ENCODE measurements at places on chromosomes 7 and 10.

DNA sequence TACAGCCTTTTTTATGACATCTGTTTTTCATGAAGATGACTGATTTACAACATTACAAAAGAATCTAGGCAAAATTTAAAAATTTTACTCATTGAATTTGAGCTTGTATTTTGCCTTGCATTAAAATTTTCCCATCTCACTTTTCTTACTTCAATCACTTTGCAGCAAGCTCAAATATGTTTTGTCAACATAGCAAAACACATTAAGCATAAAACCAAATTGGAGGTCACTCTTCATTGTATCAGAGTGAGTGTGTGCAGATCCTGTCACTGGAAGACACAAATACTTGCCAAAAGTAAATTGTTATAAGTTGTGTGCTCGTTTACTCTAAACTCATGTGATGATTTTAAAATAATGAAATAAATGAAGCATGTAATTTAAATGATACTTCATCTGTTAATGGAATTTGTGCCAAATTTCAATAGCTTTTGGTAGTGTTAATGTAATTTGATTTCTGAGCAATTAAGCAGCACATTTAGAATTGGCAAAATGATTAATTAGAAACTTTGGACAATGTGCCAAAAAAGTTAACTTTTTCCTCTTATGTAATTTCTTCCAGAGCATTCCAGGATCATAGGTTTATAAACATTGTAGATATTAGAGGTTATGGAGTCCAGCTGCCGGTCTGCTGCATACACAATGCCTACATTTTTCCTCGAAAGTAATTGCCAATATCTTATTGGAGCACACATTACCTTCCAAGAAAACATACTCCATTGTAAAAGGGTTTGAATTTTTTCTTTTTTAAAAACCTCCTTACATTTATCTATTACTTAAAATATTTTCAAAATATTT is 1078.2 kb upstream of the LRRTM3 start:
- DNase-seq = no peak

DNA sequence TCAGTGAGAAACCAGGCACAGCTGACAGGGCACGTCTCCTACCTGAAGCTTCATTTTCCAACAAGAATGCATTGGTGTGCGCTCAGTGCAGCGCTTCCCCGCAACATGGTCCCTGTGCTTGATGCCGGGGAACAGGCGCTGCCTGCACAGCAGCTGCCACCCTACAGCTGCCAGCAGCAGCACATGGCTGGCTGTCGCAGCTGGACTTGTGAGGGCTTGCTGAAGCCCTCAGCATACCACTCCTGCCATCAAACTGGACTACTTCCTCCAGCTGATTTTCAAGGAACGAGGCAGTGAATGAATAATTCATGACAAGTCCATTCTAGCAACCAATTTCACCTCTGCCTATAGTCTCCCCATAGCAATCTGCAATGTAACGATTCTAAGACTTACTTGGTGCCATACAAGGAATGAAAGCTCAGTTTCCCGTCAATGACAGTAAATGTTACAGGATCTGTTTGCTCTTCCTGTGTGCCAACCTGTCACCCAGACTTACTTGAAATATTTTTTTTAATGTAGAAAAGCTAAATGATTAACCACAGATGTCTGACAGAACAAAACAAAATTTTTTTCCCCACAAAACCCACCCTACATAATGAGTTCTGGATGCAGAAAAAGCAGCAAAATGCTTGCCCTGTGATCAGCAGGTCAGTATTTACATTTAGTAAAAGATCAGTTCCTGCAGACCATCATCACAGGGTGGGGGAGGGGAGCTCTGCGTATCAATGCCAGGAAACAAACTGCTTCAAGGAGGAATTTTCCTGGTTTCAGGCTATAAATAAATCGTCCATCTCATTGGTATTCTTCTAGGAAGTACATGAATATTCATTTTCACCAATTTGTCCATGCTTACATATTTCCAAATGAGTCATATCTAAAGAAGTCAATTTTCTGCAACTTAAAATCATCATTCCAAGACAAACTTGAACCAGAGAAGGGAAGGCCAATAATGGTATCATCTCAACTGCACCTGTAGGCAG is 140.6 kb downstream of the ALOX5 start:
- peak; percentile 63 for DNase-seq

DNA sequence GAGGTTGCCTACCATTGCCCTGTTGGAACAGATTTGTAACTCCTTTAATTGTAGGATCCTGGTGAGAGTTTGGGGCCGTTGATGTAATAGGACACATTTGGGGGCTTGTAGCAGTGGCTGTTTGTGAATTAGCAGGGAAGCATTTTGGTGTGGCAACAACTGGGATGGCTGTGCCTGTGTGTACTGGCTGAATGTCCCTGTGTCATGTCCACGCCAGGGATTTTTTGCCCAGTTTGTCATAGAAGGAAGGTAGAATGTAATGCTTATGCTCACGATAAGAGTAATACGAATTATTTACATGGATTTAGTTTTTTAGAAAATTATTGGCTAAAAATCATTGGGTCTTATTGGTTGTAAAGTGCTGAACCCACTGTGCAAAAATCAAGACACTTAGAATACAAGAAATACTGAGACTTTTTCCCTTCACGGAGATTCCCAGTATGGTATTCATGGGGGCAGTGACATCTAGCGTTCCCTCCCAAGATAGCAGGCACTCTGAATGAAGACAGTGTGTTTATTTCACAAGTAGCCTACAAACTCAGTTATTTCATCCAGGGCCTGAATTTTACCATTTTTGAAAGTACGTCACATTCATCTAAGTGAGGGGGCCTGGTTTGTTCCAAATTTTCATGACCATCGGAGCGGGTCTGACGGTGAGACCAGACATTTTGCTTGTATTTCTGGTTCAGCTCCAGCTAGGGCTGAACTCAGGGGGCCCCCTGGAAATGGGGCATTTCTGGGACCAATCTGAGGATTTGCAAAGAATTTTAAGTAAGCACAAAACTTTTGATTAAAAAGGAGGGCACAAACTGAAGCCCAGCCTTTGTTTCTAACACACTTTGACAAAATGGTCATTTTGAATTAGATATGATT is 74.7 kb downstream of the CACNB2 start:
- DNase-seq = peak; percentile 52

- no peak for DNase-seq
These were observed 14.2 kb upstream of the ACSL5 start for GRCh38 chr10:112359606-112360307.

DNA sequence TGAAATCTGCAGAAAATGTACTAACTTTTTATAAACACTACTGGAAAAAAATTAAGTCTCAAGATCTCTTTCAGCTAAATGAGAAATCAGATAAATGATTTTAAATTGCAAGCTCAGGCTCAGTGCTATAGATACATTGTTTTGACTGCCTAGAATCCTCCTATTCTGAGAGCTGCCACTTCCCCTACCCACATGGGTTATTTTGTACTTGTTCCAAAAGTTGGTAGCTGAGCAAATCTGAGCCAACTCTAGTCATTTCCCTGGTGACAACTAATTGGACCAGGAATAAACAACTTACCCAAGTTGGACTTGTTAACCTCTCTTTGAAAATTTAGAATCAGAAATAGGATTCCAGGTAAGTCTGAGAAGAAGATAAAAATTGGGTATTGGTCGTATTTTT is 202.1 kb downstream of the MBL2 start:
- DNase-seq = no peak

DNA sequence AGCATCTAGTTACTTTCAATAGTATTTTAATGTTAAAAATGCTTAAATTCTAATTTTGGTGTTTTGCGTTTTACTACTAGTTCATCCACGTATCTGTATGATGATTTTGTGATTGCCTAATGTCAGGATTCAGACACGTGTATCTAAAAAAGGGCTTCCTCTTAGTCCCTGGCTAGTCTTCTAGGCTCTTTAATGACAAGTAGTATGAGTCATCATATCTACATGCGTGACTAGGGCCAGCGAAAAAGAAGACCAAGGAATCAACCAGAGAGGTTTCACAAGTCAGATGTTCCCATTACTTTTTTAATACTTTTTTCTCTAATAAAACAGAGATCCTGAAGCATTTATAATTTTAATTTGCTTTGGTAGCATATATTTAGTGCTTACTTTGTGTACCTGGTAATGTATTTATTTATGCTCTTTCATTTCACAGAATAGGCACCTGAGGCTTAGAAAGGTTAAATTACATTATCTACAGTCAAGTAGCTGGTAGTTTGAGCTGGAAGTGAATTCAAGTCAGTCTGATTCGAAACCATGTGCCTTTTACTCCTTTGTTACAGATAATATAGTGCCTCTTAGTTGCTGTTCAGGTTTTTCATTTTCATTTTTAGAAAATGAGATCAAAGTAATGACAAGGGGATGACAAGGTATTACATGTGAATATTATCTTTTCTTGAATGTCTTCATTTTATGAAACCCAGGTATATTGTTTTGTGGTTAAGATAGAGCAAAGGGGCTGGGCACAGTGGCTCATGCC is 140.3 kb downstream of the FOXP2 start:
- no peak for DNase-seq

DNA sequence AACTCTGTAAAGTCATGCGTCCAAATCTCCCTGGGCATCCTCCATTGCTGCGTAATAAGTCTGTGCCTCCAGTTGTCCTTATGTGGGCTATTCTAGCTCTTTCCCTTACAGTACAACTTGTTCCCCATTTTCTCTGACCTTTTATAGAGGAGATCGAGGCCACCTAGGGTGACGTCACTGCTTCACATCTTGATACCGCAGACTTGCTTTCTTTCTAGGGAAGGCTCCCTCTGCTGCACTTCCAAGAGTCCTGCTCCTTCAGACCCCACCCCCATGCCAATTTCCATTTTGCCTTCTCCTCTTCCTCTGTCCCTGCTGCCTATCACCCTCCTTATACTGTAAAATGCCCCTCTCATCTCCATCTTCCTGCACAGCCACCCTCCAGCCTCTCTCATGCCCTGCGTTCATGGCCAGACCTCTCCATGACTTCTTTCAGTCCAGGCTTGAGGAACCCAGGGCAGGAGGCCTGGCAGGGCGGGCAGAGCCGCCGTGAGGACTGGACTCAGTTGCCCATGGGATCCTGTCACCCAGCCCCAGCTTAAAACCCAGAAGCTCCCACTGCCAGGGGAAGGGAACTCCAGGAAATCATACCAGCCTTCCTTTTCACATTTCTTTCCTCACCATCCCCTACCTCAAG is 57.5 kb downstream of the CAMK1D start:
- no peak for DNase-seq

DNA sequence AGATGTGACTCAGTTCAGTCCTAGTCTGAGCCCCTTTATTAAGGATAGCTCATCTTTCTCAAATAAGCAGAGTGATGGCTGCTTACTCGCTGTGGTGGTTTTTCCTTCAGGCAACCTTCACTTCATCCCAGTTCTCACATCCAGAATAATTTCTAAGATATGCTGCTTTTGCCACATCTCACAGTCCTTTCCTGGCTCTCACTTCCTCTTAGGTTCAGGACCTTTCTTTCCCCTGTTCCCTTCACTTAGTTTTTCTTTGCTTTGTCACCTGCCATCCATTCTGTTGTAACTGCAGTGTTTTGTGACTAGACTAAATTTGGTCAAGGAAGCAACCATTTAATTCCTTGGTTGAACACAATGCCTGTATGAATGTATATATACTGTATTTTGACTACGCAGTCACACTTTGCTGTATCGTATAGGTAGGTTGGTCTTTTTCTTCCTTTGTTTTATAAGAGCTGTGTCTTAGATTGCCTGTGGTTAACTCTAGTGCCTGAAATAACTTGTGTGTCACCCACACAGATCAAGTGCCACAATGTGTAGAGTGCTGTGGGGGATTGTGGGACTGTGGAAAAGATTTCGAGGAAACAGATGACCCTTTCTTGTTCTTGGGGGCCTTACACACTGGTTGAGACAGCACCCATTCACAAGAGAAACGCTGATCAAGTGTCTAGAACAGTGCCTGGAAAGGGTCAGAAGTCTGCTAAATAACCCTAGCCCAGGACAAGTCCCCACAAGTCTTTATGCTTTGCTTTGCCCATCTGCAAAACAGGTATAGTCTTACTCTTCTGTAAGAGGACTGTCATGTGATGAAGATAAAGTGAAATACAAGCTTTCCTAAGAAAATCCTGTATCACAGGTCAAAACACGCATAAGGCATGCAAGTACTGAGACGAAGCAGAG is 2.6 kb downstream of the ZNF655 start:
- no peak for DNase-seq

- DNase-seq = no peak
These were observed 1.9 kb upstream of the CEP55 start for GRCh38 chr10:93494494-93494893.

- DNase-seq = no peak
These were observed 63.7 kb downstream of the ARHGAP12 start for GRCh38 chr10:31864834-31865518.

DNA sequence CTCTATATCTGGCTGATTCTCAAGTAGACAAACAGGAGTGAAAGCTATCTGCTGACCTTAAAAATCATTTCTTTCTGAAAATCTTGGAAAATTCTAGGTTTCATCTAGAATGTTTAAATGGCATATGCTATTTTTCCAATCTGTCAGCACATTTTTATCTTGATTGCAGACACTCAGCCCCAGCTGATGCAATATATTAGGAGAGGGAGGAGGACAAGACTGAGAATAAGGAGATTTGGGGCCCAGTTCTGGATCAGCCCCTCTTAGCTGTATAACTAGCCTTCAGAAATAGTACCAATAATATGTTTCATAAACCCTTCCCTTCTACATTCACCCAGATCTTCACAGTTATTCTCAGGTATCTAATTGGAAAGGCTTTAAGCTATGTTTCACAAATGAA is 131.2 kb downstream of the HDAC9 start:
- DNase-seq = no peak

- DNase-seq = no peak
These were observed 199.6 kb upstream of the SEMA3A start for GRCh38 chr7:84394219-84394618.

DNA sequence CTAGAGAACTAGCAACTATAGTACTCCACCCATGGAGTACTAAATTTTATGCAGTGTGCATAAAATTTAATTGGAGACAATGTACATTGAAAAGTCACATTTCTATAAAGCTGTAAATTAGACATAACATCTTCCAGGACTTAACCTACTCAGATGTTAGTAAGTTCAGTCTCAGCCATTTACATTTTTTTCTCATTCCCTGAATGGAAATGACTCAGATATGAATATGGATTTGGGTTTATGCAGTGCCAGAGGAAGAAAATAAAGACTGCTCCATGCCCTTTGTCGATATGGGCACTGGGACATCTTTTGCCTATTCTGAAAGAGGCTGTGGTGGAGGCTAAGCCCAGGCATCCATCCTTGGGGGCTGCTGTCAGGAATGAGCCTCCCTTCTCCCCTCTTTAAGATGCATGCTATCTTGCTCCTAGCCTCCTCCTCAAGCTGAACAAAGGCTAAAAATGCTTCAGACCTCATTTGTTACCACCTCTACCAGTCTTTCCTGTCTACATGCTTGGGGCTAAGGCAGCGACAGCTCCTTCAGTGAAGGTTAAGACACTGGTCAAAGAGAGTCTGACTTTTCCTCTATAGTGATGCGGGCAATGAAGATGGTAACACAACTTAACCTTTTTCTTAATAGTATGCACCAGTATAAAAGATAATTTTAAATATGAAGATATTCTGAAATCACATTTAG is 486.8 kb upstream of the ANKRD30A start:
- no peak for DNase-seq

DNA sequence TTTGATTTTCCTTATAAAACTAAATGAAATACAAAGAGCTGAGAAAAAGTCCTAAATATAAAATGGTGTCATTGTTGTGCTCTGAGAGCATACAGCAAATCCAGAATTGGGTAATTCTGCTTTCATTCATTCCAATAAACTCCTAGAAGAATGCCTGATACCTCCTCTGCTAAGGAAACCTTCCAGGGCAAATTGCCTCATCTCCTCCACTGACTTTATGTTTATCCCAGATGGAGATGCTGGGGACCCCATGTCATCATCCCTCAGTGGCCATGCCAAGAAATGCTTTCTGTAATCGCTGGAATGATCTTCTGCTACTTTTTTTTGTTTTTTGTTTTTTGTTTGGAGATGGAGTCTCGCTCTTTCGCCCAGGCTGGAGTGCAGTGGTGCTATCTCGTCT is 119.3 kb upstream of the PRKCQ start:
- no peak for DNase-seq
